Right renal cortex interstitium (tissue), 3 donors: ENCODE measurements at places on chromosomes 5 and 9.

DNA sequence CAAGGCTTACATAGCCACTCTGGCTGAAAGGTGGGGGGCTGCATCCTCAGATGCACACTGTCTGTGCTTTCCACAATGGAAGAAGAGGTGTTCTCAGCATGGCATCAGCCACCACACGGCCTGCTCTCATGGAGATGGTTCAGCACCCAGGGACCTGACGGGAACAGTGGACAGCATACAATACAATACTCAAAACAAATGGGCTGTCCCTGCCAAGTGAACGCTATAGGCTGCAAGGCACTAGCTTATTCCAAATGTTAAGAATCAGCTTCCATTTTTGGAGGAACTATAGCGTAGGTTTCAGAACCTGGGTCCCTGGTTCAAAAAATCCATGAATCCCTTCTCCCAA is 77.2 kb downstream of the ZNF608 start:
- DNase-seq: no peak

DNA sequence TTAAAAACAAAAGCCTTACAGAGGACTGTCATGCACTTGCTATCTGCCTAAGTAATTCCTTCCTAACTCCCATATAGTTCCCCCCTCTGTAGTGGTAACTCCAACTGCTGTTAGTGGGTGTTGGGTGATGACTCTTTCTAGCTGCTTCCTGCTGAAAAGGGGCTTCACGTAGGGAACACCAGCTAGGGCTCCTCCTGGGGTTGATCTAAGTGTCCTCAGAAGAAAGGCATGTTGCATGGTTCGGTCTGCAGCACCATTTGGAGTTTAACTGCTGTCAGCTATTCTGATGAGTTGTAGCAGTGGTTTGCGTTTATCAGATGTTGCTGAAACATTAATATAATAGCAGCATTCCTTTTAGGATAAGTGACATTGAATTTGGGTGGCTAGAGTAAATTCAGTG is 281.9 kb upstream of the TUSC1 start:
- DNase-seq: no peak

DNA sequence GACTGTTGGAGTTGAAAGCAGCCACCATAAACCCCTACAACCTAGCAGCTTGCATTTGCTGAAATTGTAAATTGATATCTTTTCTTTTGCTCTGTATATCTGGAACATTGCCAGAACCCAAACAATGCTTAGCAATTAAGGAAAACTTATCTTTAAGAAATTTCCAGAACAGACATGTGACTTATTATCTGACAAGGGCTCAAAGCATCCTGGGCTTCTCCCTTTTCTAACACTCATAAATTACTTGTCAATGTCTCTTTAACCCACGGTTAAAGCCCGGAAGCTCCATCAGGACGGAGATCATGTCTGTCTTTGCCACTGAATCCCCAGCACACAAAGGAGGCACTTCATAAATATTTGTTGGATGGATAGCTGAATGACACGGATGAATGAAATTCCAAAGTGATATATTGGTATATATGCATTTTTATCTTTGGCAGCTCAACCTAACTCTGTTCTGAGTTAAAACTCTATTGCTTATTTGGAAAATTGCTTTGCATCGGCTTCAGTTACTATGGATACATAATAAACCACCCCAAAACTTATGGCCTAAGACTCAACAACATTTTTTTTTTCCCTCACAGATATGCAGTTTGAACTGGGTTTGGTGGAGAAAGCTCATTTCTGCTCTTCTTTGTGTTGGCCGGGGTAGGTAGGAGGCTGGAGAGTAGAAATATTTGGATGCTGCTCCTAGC is 103.1 kb upstream of the CLINT1 start:
- DNase-seq: no peak

DNA sequence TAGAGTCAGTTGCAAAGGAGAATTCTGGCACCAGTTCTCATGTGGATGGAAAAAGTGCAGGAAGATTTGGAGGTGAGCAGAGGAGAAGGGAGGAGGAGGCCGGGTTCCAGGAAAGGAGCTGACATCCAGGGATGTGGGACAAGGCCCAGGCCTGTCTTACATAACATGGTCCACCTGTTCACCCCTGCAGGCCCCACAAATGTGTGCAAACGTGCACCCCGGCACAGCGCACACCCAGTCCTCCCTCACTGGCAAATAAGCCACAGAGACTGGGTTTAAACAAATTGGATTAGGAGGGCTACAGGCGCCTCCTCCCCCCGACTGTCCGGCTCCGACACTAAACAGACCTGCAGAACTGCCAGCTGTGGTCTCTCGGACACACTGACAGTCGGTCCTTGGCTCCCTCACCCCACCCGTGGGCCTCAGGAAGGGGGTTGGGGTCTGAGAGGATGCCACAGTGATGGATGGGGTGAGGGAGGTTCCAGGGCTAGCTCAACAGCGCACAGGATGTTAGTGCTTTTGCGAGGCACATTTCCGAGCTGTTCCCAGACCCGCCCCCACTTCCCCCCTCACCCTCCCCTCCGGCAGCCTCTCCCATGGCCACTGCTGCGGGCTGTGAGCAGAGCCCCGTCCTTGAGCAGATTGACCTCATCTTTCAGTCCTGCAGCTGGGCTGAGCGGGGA is 43.4 kb upstream of the IL17B start:
- peak; percentile 80 for DNase-seq

- no peak for DNase-seq
Measured at GRCh38 chr9:88971131-88971960, 19.9 kb upstream of the S1PR3 start.

GRCh38 chr9:124285903-124286291 is 28.1 kb downstream of the NEK6 start:
- DNase-seq: peak; percentile 56

GRCh38 chr5:1058083-1058945 is 49.7 kb downstream of the NKD2 start:
- no peak for DNase-seq

GRCh38 chr5:96074460-96074859 is 112.8 kb upstream of the ELL2 start:
- no peak for DNase-seq

DNA sequence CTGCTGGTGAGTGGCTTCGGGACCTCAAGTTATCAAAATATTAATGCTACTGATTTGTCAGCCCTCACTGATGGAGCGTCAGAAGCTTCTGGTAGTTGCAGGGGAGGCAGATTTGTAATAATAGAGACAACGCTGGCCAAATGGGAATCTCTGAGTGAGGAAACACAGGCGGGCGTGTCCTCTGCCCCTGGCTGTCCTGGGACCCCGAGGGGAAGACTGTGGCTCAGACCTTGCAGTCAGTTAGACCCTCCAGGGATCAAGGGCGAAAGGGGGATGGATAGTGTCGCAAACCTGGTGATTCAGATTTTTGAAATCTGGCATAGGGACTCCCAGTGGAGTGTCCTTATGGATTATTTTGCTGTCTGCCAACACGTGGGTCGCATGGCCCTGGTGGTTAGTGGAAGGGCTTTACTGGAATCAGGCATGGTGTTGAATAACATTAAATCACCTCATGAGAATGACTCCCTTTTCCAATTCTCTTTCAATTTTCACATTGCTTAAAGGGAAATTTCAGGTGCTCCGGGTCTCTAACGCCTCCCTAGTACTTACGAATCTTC is 35.1 kb upstream of the NTNG2 start:
- DNase-seq: no peak

- DNase-seq: no peak
Measured at GRCh38 chr5:14039576-14039975, 95.1 kb upstream of the DNAH5 start.

GRCh38 chr5:62001640-62002039 is 304.4 kb upstream of the KIF2A start:
- DNase-seq: no peak

GRCh38 chr9:134453776-134454475 is 127.7 kb downstream of the RXRA start:
- DNase-seq: no peak

DNA sequence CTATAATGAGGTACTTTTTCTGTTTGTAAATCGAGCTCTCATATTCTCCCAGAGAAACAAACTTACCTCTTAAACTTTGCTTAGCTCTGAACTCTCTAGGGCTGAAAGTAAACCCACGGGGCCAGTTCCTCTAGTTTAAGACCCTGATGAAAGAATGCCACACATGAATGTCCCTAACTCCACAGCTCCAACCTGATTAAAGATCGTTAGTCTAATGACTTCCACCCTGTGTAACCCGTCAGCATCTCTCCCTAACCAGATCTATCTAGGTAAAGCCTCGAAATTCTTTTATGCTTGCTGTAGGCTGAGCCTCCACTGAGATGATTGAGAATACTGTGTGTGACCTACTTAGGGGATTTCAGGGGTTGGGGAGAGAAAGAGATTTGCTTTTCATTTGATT is 27.0 kb downstream of the ADRA1B start:
- no peak for DNase-seq

DNA sequence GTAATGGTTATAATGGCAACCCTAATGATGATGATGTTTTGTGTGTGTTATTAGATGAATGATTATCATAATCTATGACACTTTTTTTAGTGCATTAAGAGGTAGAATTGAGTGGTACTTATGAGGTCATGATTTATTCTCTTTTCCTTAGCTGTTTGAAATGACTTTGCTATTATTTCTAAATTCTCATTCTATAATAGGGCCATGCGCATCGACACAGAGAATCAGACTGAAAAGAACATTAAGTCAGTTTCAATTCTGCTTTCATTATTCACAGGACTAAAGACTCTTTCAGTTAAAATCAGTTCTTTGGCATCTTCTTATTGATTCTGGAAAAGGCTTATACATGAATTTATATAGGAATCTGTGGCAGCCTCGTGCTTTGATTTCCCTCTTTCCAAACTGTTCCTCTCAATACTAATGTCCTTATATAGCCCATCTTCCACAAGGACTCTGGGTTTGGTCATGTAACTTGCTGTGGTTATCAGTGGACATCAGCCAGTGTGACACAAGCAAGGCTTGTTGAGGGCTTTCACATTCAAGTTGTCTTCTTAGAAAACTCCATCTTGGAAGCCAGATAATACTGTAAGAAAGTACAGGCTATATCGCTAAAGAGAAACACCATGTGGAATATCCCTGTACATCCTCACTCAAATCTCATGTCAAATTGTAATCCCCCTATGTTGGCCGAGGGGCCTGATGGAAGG is 140.3 kb upstream of the CHD1 start:
- no peak for DNase-seq

DNA sequence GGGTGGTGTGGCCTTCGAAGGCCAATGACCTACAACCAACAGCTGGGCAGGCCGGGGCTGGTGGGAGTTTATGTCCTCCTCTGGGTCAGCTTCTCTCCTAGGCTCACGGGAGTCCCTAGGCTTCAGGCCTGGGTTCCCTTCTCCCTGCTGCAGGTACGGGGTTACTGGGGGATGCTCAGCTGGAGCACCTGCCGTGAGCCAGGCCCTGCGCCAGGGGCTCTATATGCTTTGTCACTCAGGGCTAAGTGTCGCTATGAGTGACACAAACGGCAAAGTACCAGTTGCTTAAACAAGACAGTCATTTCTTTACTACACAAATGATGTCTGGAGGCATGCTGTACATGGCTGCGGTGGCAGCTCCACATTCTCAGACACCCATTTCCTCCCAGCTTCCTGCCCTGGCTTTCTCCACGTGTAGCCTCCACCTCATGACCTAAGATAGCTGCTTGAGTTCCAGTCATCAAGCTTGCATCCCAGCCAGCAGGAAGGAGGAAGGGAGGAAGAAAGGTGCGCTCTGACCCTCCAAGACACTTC is 22.5 kb upstream of the NINJ1 start:
- no peak for DNase-seq

DNA sequence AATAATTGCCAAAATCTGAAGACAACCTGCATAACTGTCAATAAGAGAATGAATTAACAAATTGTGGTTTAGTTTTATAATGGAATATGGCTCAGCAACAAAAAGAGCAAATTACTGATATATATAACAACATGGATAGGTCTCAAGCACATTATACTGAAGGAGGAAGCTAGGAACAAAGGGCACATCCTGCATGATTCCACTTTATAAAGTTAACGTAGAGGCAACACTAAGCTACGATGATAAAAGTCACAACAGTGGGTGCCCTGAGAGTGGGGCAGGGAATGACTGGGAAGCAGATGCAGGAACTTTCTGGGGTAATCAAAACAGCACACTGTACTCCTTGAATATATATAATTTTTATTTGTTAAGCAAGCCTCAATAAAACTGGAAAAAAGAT is 165.2 kb downstream of the RMI1 start:
- no peak for DNase-seq

DNA sequence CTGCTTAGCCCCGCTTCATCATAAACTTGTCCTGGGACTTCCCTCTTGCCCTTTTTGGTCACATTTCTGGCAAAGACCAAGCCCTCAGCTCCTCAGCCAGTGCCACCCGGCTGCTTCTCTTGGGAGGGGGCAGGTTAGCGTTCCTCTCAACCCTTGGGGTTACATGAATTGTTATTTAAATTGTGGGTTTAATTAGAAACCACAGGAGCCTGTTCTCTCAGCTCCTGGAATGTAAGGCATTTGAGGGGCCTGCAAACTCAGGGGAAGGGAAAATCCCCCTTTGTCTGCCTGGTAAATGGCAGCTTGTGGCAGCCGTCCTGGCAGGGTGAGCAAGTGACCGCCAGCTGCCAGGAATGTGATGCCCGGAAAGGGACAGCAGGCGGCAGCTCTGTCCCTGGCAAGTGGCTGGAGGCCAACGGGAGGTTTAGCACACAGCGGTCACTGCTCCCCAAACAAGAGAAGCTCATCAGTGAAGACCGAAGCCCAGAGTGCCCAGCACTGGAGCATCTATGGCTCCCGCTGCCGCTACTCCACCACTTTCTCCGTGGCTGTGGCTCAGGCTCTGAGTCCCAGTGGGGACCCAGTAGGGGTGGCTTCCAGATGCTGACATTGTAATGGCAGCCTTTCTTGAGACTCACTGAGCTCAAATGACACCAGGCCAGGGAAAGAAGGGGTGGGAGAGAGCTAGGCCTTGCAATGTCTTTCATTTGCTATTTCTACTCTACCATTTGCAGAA is 51.7 kb downstream of the SHB start:
- DNase-seq: no peak
